Right atrium auricular region (tissue), 2 donors: ENCODE measurements at places on chromosomes 6 and 20. TPM values are rescaled to one million over a fixed set of nuclear protein-coding genes. Genes with fewer than 3 reads are reported as not detected.

Gene RHAG
- total RNA-seq: 2.0 TPM

Gene MUC22
- total RNA-seq: not detected

Gene PROKR2
- not detected for total RNA-seq

Gene OPRM1
- total RNA-seq: not detected

GRCh38 chr6:127932708-127933107, 31.9 kb upstream of the THEMIS start:
- no peak for DNase-seq

DNA sequence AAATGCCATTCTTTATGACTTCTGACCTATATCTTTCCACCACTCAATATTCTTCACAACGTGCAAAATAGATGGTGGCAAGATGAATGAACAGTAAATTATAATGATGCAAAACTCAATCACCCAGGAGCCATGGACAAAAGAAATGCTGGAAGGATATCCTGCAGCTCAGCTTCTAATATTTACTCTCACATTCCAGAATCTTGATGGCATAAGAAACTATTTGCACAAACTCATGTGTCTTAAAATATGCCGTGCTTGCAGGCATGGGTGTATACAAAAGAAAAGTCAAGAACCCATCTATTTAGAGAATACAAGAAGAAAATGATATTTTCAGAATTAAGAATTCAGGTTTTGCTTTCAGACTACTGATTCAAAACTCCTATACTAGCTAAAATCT, 217.8 kb downstream of the SLC35F1 start:
- no peak for DNase-seq

- DNase-seq: no peak
Measured at GRCh38 chr20:44405257-44405656, 49.8 kb downstream of the HNF4A start.

DNA sequence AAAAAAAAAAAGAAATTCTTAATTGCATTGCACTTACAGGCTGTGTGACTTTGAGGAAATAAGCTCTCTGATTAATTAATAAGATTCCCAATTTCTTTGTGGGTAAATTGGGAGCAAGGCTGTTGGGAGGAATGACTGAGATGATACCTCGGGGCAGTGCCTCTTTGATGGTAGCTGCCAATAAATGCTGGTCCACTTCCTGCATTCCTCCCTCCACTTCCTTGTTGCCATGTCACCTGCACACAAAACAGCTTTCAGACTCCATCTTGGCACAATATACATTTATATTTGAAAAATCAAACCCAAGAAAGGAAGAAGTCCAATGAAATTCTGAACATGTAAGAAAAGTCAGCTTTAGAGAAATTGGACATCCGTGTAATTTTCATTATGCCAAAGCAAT, 45.1 kb downstream of the MTHFD1L start:
- DNase-seq: no peak

- DNase-seq: no peak
Measured at GRCh38 chr6:96899451-96899998, 1.8 kb upstream of the NDUFAF4 start.

GRCh38 chr6:168052291-168052891, 26.6 kb downstream of the FRMD1 start:
- DNase-seq: no peak
